Neuronal stem cell (in vitro differentiated cells): ENCODE measurements at places on chromosomes 3 and 15.

- no peak for DNase-seq
Observed at GRCh38 chr3:66467996-66468735, 32.7 kb downstream of the LRIG1 start.

GRCh38 chr3:191721990-191722389 lies 261.0 kb downstream of the PYDC2 start:
- DNase-seq: no peak

DNA sequence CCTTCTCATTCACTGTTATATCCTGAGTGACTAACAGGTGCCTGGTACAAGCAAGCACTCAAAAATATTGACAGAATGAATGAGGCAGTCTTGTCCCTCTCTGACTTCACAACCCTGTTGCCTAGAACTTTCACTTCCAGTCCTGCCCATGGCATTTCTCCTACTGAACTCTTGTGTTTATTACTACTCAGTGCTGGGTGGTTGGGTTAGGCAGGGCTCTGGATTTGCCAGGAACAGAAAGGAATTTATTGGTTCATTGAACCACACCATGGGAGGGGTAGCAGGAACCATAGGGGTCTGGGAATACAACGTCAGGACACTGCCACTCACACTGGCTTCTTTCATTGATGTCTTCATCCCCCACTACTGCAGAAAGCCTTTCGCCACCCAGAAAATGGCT lies 41.9 kb upstream of the SEMA4B start:
- DNase-seq: no peak

DNA sequence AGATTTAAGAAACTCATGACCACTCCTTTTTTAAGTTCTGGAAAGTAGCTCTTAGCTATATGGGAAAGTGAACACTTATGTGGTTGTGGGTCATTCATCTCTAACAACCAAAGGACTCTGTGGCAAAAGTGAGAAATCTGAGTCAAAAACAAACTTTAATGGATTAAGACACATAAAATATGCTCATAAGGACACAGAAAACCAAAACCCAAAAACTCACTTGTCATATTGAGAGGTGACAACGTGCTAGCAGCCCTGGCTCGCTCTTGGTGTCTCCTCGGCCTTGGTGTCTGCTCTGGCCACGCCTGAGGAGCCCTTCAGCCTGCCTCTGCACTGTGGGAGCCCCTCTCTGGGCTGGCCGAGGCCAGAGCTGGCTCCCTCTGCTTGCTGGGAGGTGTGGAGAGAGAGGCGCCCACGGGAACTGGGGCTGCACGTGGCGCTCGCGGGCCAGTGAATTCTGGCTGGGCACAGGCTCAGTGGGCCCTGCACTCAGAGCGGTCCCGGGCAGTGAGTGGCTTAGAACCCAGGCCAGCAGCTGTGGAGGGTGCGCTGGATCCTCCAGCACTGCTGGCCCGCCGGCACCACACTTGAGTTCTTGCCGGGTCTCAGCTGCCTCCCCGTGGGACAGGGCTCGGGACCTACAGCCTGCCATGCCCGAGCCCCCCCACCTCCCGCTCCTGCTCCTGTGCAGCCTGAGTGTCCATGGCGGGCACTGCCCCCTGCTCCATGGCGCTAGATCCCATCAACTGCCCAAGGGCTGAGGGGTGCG lies 30.3 kb upstream of the SKIL start:
- no peak for DNase-seq

DNA sequence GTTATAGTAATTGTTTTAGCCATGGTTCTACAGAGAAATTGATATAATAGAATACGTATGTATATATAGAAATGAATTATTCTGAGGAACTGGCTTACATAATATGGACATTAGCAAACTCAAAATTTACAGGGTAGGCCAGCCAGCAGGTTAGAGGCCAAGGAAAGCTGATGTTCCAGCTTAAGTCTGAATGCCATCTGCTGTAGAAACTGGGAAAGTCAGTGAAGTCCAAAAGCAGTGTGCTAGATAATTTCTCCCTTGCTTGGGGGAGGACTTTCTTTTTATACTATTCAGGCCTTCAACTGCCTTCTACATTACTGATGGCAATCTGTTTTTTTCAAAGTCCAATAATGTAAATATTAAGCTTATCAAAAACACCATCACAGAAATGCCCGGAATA lies 1174.7 kb downstream of the ZPLD1 start:
- DNase-seq: no peak

DNA sequence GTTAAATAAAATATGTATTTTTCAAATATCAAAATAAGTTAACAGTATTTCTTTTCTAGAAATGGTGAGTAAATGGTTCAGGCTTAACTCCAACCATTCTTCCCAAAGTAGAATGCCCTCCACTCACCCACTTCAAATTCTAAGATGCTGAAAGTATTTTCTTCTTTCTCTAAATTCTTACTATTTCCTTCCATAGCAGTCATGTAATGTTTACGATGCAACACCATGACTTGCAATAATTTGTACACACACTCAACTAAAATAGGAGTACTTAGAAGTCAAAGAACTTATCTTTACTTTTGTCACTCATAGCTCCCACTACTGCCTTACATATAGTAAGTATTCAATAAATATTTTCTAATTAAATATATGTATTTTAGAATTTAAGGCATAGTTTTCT lies 65.0 kb downstream of the AQR start:
- no peak for DNase-seq

DNA sequence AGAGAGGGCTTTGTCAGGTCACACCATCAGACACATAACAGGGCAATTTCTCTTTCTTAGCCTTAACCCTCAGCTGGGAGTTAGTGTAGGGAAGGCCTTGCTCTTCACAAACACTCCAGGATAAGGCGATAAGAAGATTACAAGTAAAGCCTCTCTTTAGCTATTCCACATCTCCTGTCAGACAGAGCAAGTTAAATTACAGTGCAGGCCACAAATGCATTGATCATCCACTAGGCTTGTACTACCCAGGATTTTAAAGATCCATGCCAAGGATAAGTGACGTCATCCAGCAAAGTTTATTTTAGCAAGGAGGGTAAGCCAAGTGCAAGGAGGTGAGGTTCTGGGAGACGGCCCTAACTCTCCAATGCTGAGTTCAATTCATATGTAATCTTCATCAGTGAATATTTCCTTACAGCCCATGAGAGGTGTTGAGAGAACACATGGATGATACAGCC lies 890.6 kb upstream of the NR2F2 start:
- DNase-seq: no peak

GRCh38 chr15:98873441-98874218 lies 134.0 kb downstream of the PGPEP1L start:
- DNase-seq: no peak

DNA sequence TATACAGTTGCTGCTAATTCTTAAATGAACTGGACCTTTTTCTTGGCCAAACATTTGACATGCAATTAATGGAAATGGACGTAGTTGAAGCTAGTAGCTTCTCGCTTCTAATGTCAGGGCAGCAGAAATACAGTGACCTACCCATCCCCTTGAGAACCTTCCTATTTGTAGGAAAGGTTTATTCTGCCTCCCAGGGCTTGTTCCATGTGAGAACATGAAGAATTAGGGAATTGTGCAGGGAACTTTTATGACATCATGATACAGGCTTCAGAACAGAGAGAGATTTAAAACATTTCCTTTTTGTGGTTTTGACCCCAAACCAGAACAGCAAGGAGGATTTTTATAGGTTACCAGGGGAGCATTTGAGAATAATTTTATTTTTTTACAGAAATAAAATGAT lies 406.6 kb upstream of the PPP2R3A start:
- no peak for DNase-seq

DNA sequence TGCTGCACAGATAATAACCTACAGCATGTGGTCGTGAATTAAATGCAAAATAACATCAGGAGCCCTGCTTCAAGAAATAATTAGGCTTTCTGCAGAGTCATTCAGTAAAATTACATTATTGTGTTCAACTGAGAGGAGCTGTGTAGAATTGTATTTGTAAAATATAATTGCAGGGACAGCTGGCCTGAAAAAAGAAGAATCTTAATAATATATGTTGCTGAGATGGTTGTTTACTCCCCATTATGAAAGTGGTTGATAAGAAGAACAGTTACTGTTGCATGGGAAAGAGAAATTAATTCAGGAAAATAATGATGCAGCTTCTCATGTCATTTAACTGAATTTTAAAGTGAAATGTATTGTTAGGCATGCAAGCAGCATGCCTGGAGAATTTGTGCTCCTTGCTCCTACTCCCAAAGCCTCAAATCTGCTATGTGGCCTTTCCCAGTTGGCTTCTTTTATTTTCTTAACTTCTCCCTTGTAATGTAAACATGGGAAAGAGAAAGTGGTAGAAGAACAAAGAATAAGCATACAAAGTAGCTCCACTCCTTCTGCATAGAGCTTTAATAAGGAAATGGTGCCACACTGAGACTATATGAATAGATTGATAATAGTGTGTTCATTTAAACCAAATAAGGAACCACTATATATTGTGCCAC lies 100.1 kb downstream of the VGLL3 start:
- no peak for DNase-seq

DNA sequence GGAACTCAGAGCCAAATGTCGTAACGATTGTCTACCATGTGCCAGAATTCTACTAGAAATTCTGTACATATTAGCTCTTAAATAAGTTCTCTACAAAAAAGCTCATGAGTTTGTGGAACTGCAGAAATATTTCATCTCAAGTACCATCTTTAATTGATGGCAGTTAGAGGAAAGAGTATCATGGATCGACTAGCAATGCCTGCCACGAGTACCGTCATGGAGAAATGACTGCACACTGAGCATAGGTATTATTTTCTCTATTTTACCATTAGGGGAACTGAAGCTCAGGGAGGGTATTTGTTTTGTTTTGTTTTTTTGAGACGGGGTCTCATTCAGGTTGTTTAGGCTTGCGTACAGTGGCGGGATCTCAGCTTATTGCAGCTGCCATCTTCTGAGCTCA lies 2.8 kb downstream of the RPUSD3 start:
- no peak for DNase-seq

DNA sequence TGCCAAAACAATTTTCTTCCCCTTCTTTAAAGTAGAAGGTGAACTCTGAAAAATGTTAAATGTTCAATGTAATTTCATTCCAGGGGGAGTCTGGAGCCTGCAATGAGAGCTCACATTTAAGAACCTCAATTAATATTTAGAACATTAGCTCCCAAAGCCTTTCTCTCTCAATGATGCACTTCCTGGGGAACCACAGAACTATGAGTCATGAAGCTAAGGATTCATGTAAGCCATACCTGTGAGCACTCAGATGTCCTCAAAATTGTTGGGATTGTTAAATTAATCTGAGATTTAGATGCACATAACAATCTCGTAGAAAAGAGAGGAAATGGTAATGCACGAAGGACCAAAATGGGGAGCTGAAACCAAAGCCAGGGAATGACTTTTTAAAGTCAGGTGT lies 244.2 kb upstream of the LRIG1 start:
- no peak for DNase-seq

DNA sequence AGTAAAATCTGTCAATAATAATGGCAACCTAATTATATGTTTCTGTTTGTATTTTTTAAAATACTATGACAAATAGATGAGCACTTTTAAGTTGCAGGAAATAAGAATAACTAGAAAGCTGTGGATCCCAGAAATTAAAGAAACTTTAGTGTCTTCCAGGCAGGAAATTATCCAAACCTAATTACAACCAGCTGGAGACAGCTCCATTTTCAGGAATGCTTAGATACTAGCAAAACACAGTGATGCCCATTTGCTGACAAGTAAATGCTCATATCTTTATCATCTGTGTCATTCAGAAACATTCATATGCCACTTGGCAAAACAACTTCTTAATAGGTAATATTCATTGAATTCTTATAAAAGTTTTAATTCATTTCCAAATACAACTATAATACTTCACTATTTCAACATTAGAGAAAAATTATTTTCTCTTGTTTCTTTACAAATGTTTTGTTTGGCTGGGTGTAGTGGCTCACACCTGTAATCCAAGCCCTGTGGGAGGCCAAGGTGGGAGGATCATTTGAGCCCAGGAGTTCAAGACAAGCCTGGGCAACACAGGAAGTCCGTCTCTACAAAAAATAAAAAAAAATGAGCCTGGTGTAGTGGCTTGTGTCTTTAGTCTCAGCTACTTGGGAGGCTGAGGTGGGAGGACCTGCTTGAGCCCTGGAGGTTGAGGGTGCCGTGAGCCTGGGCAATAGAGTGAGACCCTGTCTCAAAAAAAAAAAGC lies 169.1 kb upstream of the TSPAN3 start:
- no peak for DNase-seq

- no peak for DNase-seq
Observed at GRCh38 chr15:69338535-69339213, 40.0 kb downstream of the PAQR5 start.
